WTC11 (cell line): ENCODE measurements at places on chromosomes 4 and X. TPM values are rescaled to one million over a fixed set of nuclear protein-coding genes. Genes with fewer than 3 reads are reported as not detected.

DNA sequence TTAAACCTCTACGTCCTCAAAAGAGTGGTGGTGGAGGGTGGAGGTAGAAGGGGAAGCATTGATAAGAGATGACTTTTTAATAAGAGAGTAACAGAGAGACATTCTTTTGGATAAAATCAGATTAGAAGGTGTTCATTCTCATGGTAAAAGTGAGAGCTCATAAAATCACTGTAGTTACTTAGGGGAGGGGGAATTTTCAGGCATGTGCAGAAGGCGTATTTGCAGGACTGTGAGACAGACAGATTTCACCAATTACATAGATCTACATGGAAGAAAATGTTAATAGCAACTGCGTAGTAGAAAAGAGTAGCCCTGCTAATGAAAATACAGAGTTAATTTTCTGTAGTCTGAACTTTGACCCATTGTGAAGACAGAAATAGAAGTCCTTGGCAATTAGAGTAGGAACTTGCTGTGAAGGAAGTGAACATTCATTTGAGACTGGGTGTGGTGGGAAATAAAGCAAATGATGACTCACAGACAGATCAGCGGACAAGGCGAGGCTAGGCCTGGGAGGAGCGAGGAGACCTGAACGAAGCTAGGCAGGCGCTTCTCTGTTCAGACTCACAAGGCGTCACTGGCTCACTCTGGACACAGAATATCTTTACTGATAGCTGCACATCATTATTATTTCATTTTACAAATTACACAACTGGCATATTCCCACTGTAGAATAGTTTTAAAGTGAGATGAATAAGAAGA is 57.2 kb upstream of the FAM9C start:
- H3K27me3 ChIP-seq = no peaks in the 10 kb centered on the region
- no peak overlapping the region for H3K27ac ChIP-seq
- H3K4me3 ChIP-seq = no peak overlapping the region
- peaks cover 3% of the 10 kb centered on the region; the same call in 1 of the 2 replicates for H3K36me3 ChIP-seq
- H3K4me1 ChIP-seq = peaks cover 4% of the 10 kb centered on the region
- DNase-seq = no peak

PPARGC1A gene
- total RNA-seq = 1.9 to 2.9 TPM (median 2.0 TPM) in 3 replicates

AREG gene
- 0.14 to 0.33 TPM (median 0.32 TPM) in 3 replicates for total RNA-seq

MAGEC3 gene
- total RNA-seq = not detected in 3 replicates

CSAG1 gene
- 0.33 to 1.8 TPM (median 1.5 TPM) in 3 replicates for total RNA-seq

- H3K4me3 ChIP-seq = no peak overlapping the region
- H3K4me1 ChIP-seq = peaks cover 60% of the 10 kb centered on the region
- H3K27me3 ChIP-seq = no peaks in the 10 kb centered on the region; the same call in 1 of the 2 replicates
- H3K36me3 ChIP-seq = no peaks in the 10 kb centered on the region
Measured at GRCh38 chr4:87853108-87853507, 20.3 kb downstream of the MEPE start.

FHIP1A gene
- total RNA-seq = 64.2 to 68.6 TPM (median 67.5 TPM) in 3 replicates

DNA sequence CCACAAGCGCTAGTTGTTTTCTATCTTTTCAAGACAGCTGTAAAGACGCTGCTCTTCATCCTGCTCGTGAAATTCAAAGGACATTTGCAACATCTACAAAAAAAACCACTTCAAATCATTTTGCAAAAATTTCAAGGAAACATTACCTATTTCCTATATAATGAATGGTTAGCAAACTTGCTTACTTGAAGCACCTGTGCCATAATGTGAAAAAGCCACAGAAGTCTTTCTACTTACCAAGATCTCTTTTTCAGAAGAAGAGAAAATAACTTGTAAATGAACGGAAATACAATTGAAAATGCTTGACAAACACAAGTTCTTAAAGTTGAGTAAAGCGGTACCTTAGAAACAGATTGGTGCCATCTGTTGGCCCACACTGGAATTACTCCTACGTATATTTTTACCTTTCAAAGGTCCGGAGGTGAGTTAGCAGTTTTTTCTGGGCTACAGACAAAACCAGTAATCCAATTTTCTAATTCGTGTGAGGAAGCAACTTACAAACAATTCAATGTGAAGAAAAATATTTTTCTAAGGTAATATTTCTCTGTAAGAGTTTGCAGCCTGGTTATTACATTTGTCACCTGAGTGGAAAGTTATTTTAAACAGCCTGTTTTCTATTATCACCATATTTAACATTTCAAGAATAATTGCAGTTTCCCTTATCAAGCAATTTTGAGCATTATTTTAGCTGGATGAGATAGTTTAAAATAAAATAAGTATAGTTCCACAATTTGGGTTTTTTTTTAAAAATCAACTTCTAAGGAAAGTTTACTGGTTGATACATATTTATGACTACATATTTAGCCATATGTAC is at the start of gene TLR6:
TSS of gene TLR6 (minus strand) at position 294 of the 814 bp plus-strand sequence. CDS start 27,344 bp downstream, outside the sequence.
- H3K4me3 ChIP-seq = no peak within 1 kb of the TSS
- peak within 1 kb of the TSS; percentile 47 for H3K27ac ChIP-seq
- peaks cover 19% of the 10 kb centered on the region for H3K4me1 ChIP-seq
- H3K27me3 ChIP-seq = no peaks in the 10 kb centered on the region
- H3K36me3 ChIP-seq = peaks cover 2% of the 10 kb centered on the region; the same call in 1 of the 2 replicates
- DNase-seq = peak; percentile 40

MBNL3 gene
- total RNA-seq = 3.4 to 4.0 TPM (median 3.9 TPM) in 3 replicates

GRCh38 chrX:29851857-29852605 is 363.3 kb upstream of the MAGEB2 start:
- no peak for DNase-seq
- H3K36me3 ChIP-seq = no peaks in the 10 kb centered on the region
- H3K4me3 ChIP-seq = no peak overlapping the region
- H3K4me1 ChIP-seq = no peaks in the 10 kb centered on the region
